ENCODE measurements at places on chromosomes 6 and 20.

DNA sequence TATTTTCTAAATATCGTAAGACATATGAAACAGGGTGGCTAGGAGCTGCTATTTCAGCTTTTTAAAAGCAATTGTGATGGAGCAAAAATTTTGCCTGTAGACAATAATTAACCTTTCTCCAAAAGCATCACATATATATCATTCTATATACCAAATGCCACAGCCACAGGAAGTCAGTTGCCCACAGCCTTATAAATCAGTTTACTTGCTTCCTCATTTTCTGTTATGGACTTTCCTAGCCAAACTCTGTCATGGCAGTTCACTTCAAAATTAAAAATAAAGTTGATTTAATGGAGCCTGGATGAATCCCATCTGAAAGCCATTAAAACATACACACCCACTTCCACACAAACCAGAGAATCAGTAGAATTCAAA is 93.4 kb upstream of the NHSL1 start:
- H3K27ac ChIP-seq = peak overlapping the region; percentile 47
- no peaks in the 10 kb centered on the region for H3K4me1 ChIP-seq
- H3K27me3 ChIP-seq = no peaks in the 10 kb centered on the region
- no peak for DNase-seq
- H3K4me3 ChIP-seq = no peak overlapping the region

GRCh38 chr20:46129955-46130481 is 11.9 kb downstream of the CD40 start:
- peaks cover 5% of the 10 kb centered on the region for H3K4me1 ChIP-seq
- no peak overlapping the region for H3K27ac ChIP-seq
- no peaks in the 10 kb centered on the region for H3K36me3 ChIP-seq
- no peak overlapping the region for H3K4me3 ChIP-seq
- no peaks in the 10 kb centered on the region for H3K27me3 ChIP-seq

DNA sequence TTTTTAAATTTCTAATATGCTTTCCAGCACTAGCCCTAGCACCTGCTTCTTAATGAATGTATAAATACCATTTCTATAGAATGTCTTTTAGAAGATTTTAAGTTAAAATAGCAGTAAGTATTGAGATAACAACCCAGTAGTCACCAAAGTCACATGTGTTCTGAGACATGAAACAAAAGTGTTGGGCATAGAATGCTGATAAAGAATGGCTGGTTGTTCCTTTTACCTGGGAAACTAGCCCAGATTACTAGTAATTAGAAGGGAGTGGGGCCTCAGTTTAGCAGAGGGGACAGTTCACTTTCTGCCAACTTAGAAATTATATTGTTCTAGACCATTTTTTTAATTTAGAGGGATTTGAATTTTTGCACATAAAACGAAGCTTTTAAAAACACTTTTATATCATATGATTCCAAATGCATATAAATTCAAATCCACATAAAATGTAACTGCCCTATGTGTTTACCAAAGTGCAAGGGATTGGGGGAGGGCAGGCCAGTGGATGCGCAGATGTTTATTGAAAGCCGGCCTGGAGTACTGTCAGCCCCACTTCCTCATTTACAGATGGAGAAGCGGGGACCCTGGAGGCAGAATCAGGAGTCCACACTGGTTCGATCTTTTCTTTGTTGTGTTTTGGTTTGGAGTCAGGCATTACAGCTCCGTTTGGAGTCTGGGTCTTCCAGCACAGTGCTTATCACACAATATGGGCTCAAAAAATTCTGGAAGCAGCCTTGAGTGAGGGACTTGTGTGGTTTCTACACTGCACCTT is 139.8 kb downstream of the ZDHHC14 start:
- no peaks in the 10 kb centered on the region for H3K27me3 ChIP-seq
- H3K36me3 ChIP-seq = no peaks in the 10 kb centered on the region
- DNase-seq = no peak
- no peak overlapping the region for H3K4me3 ChIP-seq
- H3K27ac ChIP-seq = no peak overlapping the region
- peaks cover 23% of the 10 kb centered on the region for H3K4me1 ChIP-seq

DNA sequence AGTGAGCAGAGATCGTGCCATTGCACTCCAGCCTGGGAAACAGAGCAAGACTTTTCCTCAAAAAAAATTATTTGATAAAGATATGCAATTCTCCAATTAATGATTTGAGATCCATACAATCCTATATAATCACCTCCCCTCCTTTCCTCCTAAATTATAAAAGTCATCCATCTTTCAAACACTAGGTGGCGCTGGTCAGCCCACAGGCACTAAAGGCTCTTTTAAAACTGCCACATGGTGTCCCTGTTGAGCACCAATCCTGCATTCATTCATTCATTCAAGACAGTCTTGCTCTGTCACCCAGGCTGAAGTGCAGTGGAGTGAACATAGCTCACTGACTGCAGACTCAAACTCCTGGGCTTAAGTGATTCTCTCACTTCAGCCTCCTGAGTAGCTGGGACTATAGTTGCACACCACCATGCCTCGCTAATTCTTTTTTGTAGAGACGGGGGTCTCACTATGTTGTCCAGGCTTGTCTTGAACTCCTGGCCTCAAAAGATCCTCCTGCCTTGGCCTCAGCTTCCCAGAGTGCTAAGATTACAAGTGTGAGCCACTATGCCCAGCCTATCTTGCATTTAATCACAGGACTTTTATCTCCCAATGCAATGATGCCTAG is 58.7 kb upstream of the SLC2A12 start:
- H3K27ac ChIP-seq = no peak overlapping the region
- H3K4me3 ChIP-seq = no peak overlapping the region
- no peaks in the 10 kb centered on the region for H3K4me1 ChIP-seq
- no peaks in the 10 kb centered on the region for H3K27me3 ChIP-seq
- H3K36me3 ChIP-seq = no peaks in the 10 kb centered on the region
- no peak for DNase-seq

Measured in gastrocnemius medialis (tissue), 4 donors.